Upper lobe of right lung (tissue), 1 donor: ENCODE measurements at places on chromosomes 7 and 10.

DNA sequence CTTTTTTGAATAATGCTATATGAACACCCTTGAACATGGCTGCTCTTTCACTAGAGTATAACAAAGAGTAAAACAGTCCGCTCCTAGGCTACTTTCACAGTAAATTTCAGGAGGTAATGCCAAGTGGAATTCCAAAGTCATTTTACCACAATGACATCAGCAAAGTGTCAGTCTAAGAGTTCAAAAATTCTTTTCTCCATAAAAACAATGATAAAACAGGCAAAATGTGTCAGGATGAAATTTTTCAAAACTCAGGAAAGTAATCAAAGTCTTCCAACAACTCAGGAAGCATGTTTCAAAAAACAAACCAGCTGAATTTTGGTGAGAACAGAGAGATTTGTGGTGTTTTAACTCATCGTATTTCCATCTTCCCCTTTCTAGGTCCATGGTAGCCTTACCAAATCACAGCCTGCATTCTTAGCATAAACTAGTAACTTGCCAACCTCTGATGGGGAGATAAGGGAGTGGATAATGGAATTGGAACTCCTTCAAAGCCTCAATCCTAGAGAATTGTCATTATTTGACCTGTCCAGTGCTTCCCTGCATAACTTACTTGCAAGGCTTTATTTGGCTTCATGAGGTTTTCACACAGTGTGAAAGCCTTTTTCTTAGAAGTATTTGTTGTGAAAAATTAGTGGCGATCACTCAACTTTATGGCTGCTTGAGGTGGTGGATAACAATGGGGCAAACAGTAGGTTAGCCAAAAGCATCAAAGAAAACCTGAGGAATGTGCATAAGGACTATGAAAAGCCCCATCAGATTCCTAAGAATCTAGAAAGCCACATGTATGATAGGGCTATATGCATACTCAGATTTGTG, 302.7 kb downstream of the HDAC9 start:
- no peaks in the 10 kb centered on the region for H3K36me3 ChIP-seq
- no peak overlapping the region for H3K4me3 ChIP-seq
- DNase-seq = no peak
- no peaks in the 10 kb centered on the region for H3K27me3 ChIP-seq
- no peak overlapping the region for H3K27ac ChIP-seq

- H3K36me3 ChIP-seq = no peaks in the 10 kb centered on the region
- no peak for DNase-seq
- no peak overlapping the region for H3K27ac ChIP-seq
Measured at GRCh38 chr10:6048281-6049030, 13.7 kb downstream of the IL2RA start.

- H3K4me1 ChIP-seq = peaks cover 20% of the 10 kb centered on the region
- H3K4me3 ChIP-seq = no peak overlapping the region
- no peak for DNase-seq
- H3K27me3 ChIP-seq = no peaks in the 10 kb centered on the region
- H3K27ac ChIP-seq = no peak overlapping the region
- peaks cover 11% of the 10 kb centered on the region for H3K36me3 ChIP-seq
Measured at GRCh38 chr7:150476819-150477631, 26.6 kb downstream of the GIMAP8 start.

- H3K27ac ChIP-seq = no peak overlapping the region
- no peaks in the 10 kb centered on the region for H3K27me3 ChIP-seq
- no peaks in the 10 kb centered on the region for H3K36me3 ChIP-seq
- no peak overlapping the region for H3K4me3 ChIP-seq
Measured at GRCh38 chr10:97823734-97824133, 25.9 kb upstream of the GOLGA7B start.

GRCh38 chr10:66572700-66573099, 353.1 kb upstream of the LRRTM3 start:
- H3K27ac ChIP-seq = no peak overlapping the region
- H3K27me3 ChIP-seq = no peaks in the 10 kb centered on the region
- no peak overlapping the region for H3K4me3 ChIP-seq
- no peaks in the 10 kb centered on the region for H3K4me1 ChIP-seq
- no peaks in the 10 kb centered on the region for H3K36me3 ChIP-seq
- no peak for DNase-seq

DNA sequence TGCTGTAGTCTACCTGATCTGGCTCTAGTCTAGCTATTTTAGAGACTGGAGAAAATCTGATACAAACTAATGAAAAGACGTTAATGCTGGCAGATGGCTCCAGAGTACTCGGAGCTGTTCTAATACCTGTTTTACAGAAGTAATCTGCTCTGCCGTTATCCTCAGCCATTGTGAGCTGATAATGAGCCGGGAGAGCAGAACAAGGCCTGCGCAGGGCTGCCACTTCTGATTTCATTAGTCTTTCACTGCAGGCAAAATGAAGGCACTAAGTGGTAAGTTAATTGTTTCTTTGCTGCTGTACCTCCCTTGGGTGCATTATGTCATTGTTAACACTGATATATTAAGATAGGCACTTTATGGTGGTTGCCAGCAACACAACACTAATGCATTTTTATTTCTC, 456.4 kb upstream of the PFKP start:
- no peak overlapping the region for H3K4me3 ChIP-seq
- no peak for DNase-seq
- no peak overlapping the region for H3K27ac ChIP-seq
- no peaks in the 10 kb centered on the region for H3K4me1 ChIP-seq
- H3K27me3 ChIP-seq = no peaks in the 10 kb centered on the region

DNA sequence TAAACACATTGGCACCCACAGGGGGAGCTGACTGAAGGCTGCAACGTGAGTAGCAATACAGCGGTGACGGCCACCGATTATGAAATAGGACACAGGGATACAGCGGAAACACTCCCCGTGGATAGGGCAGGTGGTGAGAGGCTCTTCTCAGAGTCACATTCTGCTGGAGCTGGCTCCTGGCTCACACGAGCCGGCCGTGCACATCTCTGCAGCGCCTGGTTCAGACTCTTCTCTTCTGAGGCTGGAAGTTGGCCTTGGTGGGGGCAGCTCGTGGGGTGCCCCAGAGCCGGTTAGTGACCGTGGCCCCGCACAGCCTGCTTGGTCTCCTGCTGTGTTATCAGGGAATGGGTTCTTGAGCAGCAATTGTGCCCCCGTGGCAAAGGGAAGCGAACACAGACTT, 61.3 kb upstream of the EN2 start:
- H3K36me3 ChIP-seq = no peaks in the 10 kb centered on the region
- H3K27me3 ChIP-seq = no peaks in the 10 kb centered on the region
- no peaks in the 10 kb centered on the region for H3K4me1 ChIP-seq

DNA sequence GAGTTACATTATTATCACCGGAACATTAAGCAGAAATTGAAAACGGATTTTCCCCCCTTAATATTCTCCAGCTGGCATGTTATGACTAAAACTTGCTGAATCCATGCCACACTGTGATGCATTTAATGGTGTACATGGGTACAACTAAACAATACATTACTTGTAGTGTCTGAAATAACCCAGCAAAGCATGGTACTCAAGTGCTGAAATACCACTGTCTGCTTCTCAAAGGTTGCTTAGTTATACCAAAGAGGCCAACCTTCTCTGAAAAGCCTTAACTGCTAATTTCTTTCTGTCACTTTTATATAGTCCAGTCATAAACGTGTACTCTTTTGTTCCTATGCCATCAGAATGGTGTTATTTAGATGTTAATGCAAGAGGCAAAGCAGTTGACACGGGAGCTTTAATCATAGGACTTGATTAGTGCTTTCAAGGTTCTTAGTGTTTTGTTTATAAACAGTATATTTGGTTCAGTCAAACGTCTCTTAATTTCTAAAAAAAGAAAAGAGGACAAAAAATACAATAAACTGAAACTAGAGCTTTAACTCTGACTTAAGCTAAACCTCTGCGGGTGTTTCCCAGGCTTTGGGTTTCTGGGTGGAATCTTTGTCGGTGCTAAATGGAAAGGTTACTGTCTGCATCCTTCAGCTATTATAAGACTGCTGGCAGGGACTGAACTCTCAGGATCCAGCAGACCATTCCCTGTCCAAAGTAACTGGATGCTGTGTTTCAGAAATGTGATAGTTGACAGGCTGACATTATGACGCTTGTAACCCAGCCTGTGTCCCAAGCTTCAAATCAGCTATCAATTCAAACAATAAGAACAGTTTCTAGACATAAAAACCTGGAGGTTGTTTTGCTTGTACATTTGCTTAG, 202.6 kb downstream of the PPP1R3A start:
- no peaks in the 10 kb centered on the region for H3K4me1 ChIP-seq
- H3K27me3 ChIP-seq = no peaks in the 10 kb centered on the region
- H3K4me3 ChIP-seq = no peak overlapping the region
- H3K27ac ChIP-seq = no peak overlapping the region

DNA sequence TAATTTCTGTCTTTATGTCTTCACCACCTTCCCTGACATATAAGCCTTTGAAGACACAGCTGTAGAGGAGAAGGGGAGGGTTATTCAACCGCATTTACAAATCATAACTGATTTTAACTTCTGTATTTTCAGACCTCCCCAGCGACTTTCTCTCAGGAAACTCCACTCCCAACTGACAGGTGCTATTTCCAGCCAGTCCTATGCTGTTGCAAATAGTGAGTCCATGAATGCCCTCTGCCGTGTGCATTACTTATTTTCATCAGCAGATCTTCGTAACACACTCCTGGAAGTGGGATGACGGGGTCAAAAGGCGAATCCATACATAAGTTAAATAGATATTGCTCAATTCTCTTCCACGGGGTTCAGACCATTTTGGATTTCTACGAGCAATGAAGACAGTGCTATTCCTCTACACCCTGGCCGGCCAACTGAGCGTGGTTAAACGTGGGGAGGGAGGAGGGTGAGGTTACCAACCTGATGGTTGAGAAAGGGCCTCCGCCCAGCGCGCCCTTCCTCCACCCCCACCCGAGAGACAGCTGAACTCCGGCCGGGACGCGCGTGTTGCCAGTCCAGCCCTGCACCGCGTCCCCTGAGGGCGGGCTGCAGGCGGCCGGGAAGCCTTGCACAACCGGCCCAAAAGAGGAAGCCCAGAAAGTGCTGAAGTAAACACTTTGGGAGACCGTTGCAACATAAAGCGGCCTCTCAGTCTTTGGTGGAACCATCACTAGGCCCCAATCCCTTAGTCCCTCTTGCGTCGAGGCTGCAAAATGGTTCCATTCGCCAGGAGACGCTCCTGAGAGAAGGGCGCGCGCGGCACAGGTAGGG, at the start of gene APBB1IP:
Gene APBB1IP, plus strand, starts transcription at position 705 of the 825 bp plus-strand sequence. CDS start 53,986 bp downstream, outside the sequence.
- peak within 1 kb of the TSS; percentile 63 for H3K4me3 ChIP-seq
- peak within 1 kb of the TSS; percentile 85 for H3K27ac ChIP-seq
- DNase-seq = peak; percentile 94
- H3K36me3 ChIP-seq = no peaks in the 10 kb centered on the region
- no peaks in the 10 kb centered on the region for H3K27me3 ChIP-seq

DNA sequence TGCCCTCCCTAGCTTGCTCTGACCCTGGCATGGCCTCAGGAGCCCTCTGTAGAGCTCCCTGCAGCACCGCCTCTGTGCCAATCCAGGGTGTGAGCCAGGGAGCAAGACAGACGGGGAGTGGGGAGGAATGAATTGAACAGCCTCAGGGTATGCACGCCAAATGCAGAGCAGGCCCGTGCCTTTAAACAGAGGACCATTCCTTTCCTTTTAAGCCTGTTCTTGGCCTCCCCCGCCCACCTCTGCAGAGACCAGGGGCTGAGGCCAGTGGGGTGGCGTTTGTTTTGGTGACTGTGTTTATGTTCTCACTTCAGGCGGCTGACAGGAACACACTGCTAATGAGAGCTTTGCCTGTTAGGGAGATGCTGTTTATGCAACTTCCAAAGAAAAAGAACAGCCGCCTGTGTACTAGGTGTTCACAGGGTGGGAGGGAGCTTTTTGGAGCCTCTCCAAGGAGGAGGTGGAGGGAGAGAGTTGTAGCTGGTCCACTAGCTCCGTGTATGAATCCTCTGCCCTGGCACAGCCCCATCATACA, 528.1 kb upstream of the DPP6 start:
- H3K36me3 ChIP-seq = no peaks in the 10 kb centered on the region
- no peak overlapping the region for H3K27ac ChIP-seq
- H3K4me3 ChIP-seq = no peak overlapping the region
- H3K4me1 ChIP-seq = no peaks in the 10 kb centered on the region

- no peak overlapping the region for H3K27ac ChIP-seq
- H3K4me1 ChIP-seq = no peaks in the 10 kb centered on the region
- no peak for DNase-seq
- no peak overlapping the region for H3K4me3 ChIP-seq
Measured at GRCh38 chr7:45024126-45024744, 24.2 kb downstream of the CCM2 start.

DNA sequence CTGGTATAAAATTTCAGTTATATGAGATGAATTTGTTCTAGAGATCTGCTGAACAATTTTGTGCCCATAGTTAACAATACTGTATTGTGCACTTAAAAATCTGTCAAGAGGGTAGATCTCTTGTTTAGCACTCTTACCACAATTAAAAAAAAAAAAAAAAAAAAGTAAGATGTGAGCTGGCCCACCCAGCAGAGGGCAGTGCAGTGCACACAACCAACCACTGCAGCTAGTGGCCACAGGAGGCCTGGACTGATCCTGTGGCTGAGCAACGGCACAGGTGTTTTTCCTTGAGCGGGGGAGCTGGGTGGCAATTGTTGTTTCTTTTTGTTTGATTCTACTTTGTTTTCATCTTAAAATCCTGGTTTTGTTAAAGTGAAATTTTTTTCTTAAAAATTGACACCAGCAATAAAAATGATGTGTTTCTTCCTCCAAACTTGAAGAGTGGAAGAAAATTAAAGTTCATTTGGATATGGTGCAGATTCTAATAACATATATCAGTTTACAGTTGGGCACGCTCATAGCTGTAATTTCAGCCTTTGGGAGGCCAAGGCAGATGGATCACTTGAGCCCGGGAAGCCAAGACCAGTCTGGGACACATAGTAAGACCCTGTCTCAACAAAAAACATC, 171.1 kb upstream of the TBX20 start:
- H3K4me1 ChIP-seq = no peaks in the 10 kb centered on the region
- H3K4me3 ChIP-seq = no peak overlapping the region
- DNase-seq = peak; percentile 74
- no peaks in the 10 kb centered on the region for H3K27me3 ChIP-seq

GRCh38 chr10:107579970-107580369, 415.5 kb upstream of the SORCS1 start:
- H3K27ac ChIP-seq = no peak overlapping the region
- H3K4me3 ChIP-seq = no peak overlapping the region
- no peaks in the 10 kb centered on the region for H3K36me3 ChIP-seq
- DNase-seq = no peak

- no peak overlapping the region for H3K4me3 ChIP-seq
- H3K36me3 ChIP-seq = no peaks in the 10 kb centered on the region
- no peaks in the 10 kb centered on the region for H3K27me3 ChIP-seq
- no peaks in the 10 kb centered on the region for H3K4me1 ChIP-seq
Measured at GRCh38 chr10:109932391-109932790, 9.1 kb upstream of the XPNPEP1 start.
